CD14-positive monocyte (primary cell): ENCODE measurements at places on chromosomes 4 and X.

- no peak for DNase-seq
Measured at GRCh38 chr4:90904021-90904420, 776.8 kb downstream of the CCSER1 start.

DNA sequence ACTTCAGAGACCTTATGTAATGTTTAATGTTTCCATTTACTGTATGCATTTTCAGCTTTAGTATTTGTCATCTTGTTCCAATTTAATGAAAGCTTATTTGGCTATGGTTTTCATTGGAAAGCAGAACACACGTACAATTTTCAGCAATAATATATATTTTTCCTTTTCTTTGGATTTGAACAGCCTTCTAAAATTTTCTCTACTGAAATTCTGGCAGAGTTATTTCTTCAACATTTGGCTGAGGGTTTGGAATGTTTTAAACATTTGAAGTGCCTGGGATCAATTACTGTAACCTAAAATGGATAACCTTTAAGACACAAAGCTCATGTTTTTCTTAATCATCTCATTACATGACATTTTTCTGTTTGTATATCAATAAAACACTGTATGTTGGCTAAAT lies 156.9 kb downstream of the TENM3 start:
- no peak for DNase-seq

DNA sequence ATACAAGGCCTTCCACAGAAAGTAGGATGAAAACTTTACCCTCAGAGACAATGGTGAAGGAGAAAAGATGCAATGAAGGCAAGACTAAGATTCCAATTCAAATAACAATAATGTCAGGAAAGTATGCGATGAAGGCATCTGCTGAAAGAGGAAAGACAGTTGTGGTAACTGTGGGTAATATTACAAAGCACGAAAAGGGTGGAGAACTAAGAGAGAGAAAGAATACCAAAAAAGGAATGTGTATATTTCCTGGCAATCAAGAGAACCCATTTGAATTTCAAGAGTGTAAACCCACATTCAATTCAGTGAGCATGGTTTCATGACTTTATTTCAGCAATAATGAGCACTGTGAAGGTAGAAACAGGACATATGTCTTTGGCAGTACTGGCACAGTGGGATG lies 225.5 kb downstream of the PALLD start:
- DNase-seq: no peak

DNA sequence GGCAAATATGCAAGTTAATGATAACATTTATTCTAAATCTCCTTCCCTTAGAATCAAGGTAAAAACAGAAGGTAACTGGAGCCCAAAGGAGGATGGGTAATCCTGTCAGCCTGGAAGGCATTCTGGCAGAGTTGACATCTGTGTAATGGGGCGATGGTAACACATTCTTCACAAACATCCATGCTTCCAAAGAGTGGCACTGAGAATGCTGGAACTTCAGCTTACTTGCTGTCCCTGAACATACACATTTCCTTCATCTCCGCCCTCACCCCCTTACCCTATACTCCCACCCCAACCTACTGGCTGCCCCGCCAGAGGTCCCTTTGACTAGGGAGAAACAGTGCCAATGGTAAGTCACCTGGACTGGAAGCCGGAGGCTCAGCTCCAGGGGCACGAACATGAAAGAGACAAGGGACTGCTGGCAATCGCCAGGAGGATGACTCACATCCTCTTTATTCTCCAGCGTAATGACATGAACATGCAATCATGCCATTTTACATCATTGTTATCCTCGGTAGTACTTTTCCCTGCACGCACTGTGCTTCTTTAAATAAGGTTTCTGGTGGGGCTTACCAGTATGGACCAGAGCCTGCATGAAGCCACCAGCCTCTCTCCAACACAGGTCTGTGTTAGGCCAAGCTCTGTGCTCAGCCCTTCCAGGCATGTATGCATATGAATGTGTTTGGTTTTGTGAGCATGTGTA lies 694.2 kb upstream of the TENM3 start:
- DNase-seq: no peak

GRCh38 chrX:34749896-34750295 lies 92.8 kb upstream of the TMEM47 start:
- no peak for DNase-seq

- no peak for DNase-seq
Measured at GRCh38 chrX:139158256-139158655, 372.3 kb upstream of the F9 start.

GRCh38 chr4:34791209-34791608 lies 1453.1 kb downstream of the ARAP2 start:
- no peak for DNase-seq

- no peak for DNase-seq
Measured at GRCh38 chr4:145153181-145153903, 27.0 kb downstream of the OTUD4 start.

- DNase-seq: no peak
Measured at GRCh38 chr4:173436149-173436579, 37.2 kb upstream of the SCRG1 start.

- DNase-seq: no peak
Measured at GRCh38 chr4:119788349-119789266, 160.0 kb upstream of the PDE5A start.

DNA sequence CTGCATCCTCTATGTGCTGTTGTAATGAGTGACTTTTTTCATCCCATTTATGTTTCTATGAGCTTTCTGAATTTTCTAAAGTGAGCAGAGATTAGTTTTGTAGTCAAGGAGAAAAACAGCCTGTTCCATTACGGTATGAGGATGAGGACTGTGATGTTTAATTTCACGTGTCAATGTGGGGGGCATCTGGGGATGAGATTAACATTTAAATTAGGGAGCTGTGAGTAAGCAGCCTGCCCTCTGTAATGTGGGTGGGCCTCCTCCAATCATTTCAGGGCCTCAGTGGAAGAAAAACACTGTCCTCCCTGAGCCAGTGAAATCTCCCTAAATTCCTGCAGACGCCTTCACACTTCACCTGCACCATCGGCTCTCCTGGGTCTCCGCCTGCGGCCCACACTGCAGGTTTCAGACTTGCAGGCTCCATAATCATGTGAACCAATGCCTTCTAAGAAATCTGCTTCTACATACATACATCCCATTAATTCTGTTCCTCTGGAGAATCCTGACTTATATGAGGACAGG lies 121.7 kb downstream of the AFAP1 start:
- DNase-seq: no peak
